ENCODE measurements at places on chromosomes 16 and 17.

DNA sequence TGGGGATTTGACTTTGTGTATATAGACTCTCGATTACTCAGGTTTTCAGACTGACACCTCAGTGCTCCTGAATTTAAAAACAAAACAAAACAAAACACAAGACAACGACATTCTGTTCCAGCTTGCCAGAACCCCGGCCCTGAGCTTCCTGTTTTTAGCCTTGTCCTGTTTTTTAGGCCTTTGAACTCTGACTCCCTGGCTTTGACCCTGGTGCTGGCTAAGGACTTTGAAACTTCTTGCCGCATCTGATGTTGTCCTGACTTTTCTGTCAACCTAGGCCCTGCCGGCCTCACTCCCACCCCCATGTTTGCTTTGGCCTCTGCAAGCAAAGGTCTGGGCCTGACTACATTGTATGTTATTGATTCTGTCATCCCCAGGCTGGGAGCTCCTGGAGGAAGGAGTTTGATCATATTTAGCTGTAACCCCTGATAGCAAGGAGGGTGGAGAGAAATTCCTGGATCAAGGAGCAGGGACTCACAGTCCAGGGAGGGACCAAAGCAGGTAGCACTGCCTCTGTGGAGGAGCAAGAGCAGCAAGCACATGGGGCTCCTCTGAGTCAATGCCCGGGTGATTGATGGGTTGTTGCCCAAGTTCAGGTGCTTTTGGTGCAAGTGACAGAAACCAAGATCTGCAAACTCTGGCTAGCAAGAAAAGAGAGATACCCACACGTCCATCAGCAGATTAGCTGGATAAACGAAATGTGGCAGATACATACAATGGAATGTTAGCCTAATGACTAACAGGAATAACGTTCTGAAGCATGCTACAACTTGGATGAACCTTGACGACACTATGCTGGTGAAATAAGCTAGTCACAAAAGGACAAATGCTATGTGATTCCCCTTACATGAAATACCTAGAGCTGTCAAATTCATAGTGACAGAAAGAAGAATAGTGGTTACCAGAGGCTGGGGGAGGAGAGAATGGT, 7.7 kb downstream of the CCL16 start:
- DNase-seq = no peak

- DNase-seq = peak; percentile 36
These were observed 73.3 kb downstream of the N4BP1 start for GRCh38 chr16:48536614-48537200.

GRCh38 chr17:76414334-76415295, 30.2 kb downstream of the SPHK1 start:
- DNase-seq = peak; percentile 45

GRCh38 chr17:75459590-75460267, 3.3 kb downstream of the TMEM94 start:
- DNase-seq = peak; percentile 48
